CD8-positive, alpha-beta T cell (primary cell): ENCODE measurements at places on chromosomes 2 and 18.

GRCh38 chr2:72895759-72896281, 8.6 kb downstream of the SPR start:
- no peak for DNase-seq

- DNase-seq: no peak
Measured at GRCh38 chr2:120433816-120434290, 87.9 kb downstream of the INHBB start.

- DNase-seq: no peak
Measured at GRCh38 chr2:134515137-134515536, 203.7 kb downstream of the TMEM163 start.

- no peak for DNase-seq
Measured at GRCh38 chr2:162925595-162925994, 87.0 kb upstream of the KCNH7 start.

GRCh38 chr2:160338901-160339685, 139.0 kb upstream of the ITGB6 start:
- no peak for DNase-seq

- DNase-seq: no peak
Measured at GRCh38 chr18:32922951-32923430, 150.2 kb upstream of the KLHL14 start.

DNA sequence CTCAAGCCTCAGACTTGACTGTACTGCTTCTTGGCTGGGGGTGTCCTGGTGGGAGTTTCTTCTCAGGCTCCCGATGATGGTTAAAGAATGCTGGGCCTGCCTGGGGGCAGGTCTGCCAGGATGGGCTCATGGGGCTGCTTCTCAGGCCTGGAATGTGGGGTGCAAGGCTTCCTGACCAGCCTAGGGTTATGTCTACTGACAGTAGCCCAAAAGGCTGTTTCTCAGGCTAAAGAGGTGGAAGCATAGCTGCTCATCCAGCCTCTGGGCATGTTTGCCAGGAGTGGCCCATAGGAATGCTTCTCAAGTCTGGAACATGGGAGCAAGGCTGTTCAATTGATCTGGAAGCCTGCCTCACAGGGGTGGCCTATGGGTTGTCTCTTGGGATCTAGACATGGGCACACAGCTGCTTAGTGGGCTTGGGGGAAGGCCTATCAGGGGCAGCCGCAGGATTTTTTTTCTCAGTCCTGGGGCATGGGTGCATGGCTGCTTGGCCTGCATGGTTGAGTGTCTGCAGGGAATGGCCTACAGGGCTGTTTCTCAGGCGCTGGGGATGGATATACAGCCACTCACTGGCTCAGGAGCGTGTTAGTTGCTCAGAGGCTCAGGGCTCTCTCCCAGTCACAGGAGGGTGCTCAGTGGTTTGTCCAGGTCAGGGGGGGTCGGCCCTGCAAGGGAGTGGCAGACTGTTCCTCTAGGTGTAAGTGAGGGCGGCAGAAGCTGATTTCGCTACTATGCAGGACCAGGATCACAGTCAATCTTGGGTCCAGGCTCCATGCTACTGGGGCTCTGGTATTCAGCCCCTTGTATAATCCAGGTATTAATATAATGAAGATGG, 617.3 kb upstream of the REG3G start:
- no peak for DNase-seq

GRCh38 chr2:45265336-45265735, 256.1 kb upstream of the SIX2 start:
- DNase-seq: no peak

DNA sequence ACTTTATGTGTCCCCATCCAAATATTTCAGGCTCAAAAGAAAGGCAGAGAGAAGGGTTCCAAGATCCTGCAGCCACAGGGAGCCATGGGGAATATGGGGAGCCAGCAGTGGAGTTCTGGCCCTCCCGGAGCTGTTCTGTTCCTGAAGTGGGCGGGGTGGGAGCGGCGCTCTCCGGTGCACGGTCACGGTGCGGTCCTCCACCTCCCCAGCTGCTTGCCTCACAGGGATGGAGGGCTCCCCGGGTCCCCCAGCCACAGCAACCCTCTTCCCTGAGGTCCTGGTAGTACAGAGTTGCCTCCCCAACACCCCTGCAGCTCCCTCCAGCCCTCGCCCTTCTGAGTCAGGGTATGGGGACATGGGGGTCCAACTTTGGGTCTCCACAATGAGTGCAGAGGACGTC, 26.2 kb upstream of the SNED1 start:
- DNase-seq: no peak

- DNase-seq: no peak
Measured at GRCh38 chr18:11906926-11907874, 917 bp downstream of the MPPE1 start.

DNA sequence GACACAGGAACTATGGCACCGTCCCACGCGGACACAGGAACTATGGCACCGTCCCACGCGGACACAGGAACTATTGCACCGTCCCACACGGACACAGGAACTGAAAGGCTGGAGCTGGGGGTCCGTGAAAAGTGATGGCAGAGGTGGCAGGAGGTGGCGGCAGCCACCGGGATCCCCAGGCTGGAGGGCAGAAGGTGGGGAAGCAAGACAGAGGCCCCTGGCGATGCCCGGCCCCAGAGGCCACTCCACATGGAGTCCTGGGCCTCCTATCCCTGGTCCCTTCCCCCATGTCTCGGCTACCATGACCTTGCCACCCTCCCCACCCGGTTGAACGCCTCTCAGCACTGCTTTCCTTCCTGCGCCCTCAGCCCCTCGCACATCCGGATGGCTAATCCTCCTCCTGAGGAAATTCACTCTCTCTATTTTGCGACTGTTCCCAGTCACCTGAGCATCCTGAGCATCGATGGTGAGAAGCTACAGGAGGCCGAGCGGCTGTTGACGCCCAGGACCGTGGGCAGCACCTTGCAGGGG, 181.4 kb downstream of the TMEM18 start:
- DNase-seq: no peak
